ENCODE measurements at places on chromosomes 5 and 9. TPM values are rescaled to one million over a fixed set of nuclear protein-coding genes. Genes with fewer than 3 reads are reported as not detected.

Gene UNC5A
- not detected for total RNA-seq

Gene ZNF484
- 5.8 TPM for total RNA-seq

Gene SLC6A18
- not detected for total RNA-seq

- DNase-seq: peak; percentile 20
These were observed 391 bp upstream of the NRG2 start for GRCh38 chr5:140043508-140043872.

- DNase-seq: no peak
These were observed 81.1 kb upstream of the ADAMTS19 start for GRCh38 chr5:129378961-129379360.

DNA sequence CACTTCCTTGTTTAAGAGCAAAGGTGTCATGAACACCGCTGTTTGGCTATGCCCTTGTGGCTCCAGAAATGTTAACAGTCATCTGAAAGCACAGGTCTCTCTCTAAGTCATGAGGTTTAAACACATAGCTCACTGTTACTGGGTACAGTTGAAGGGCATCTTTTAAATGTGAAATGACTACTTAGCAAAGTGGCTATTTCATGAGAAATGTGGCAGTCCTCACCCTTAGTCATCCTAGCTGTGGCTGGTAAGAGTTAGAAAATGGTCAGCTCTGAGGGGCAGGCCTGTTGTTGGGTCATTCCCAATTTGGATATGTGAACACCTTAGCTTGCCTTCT, 24.2 kb upstream of the TMEM171 start:
- DNase-seq: peak; percentile 15

- no peak for DNase-seq
These were observed 144.4 kb upstream of the PHYKPL start for GRCh38 chr5:178376921-178377582.

DNA sequence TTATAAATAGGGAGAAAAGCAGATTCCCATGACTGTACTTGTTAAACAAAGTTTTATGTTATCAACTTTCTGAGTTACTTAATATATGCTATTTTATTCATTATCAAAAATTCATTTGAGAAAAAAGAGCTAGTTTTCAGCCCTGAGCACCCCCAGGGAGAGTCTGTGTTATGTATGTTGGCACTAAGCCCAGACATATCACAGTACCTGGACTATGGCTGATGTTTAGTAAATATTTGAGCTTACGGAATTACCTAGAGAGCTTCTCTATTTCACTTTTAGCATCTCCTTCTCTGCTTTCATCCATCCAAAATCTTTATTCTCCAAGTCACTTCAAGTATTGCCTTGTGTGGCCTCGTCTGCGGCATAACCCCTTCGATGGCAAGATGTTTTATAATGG, 225.9 kb upstream of the PCSK5 start:
- DNase-seq: no peak

GRCh38 chr5:164358531-164359259, 853.3 kb downstream of the MAT2B start:
- DNase-seq: no peak

DNA sequence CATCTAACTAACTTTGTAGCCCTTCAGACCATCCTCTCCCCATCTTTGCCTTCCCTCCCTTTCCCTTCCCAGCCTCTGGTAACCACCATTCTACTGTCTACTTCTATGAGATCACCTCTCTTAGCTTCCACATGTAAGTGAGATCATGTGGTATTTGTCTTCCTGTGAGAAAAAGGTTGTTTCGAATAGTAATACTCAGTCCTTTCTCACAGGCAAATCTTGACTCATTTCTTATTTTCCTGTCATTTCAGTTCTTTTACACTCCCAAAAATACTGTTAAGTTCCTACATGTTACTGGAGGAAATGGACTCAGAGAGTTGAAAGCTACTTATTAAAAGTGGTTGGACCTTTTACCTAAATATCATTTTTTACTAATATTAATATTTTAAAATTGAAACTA, 82.1 kb downstream of the SLF1 start:
- DNase-seq: no peak

DNA sequence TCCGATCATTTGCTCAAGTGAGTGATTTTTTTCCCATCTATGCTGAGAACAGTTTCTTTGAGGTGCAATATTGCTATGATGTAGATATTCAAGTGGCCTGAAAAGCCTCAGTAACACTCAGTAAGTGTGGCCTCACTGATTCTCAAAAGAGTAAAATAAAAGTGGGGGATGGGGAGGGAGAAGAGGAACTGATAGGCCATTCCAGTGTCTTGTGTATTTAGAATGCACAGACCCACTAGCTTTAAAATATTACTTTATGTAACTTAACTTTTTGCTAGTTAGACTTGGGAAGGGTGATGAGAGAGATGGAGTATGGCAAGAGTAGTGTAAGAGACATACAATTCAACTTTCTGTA, 79.5 kb upstream of the ZNF608 start:
- DNase-seq: no peak

DNA sequence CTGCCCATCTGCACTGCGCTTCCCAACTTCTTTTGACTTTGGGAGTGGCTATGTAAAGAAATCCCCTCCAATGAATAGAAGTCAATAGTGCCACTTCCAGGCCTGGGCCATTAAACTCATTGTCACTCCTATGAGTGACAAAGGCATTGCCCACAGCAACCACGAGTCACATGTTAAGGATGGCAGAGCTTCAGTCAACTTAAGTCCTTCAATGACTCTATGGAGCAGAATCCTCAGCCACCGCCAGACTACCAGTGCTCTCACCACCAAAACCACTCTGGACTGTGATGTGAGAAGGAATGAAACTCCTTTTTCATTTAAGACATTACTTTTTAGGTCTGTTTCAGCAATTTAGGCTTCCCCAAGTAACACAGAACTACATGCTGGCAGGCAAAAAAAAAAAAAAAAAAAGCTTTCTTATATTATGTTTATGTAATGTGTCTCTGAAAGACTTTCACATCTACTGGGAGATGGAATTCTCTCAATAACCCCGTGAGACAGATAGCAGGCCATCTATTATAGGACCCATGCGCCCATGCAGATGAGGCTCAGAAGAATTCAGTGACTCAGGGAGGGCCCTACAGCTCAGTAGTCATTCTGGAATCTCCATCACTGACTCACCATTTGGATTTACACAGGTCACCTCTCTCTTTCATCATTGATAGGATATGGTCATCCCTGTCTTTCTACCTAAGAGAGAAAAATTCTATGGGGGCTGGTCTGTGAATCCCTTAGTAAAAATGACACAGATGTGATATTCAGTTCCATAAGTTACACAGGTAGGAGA, 180.5 kb downstream of the CEMIP2 start:
- DNase-seq: peak; percentile 16

DNA sequence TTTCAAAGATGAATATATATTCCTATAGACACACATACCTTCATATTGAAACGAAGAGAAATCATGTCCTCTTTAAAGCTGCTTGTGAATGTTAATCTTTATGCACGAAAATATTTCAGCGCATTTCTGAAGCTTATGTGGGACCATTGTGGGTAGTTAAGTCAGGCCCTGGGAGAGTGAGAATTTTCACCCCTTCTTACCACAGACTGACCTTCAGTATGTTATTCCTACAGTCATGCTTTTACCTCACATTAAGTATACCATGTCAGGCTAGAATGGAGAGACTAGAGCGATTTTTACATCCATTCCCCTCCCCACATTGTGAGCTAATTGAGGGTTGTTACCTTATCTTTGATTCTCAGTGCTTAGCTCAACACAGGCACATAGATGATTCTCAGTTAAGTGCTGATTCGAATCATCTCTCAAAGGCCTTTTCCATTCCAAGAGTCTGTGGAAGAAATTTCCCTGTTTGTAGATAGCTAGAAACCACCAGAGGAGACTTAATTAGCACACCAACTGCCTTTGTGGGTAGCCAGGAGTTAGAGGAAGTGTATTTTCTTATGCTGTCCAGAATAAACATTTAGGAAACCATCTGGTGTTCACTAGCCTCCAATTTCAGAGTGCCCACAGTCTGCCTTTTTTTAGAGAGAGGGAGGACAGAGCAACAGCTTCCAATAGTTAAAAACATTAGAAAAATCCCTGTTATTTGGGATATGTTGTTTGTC, 110.5 kb downstream of the MEGF10 start:
- DNase-seq: no peak

- no peak for DNase-seq
These were observed 101.8 kb downstream of the EHMT1 start for GRCh38 chr9:137720571-137721110.

- DNase-seq: no peak
These were observed 55.8 kb upstream of the CDH6 start for GRCh38 chr5:31137676-31138075.
